ENCODE measurements at places on chromosomes 11 and 22.
A peak's percentile ranks its signal among the peaks of the same experiment; 100 is the strongest.

DNA sequence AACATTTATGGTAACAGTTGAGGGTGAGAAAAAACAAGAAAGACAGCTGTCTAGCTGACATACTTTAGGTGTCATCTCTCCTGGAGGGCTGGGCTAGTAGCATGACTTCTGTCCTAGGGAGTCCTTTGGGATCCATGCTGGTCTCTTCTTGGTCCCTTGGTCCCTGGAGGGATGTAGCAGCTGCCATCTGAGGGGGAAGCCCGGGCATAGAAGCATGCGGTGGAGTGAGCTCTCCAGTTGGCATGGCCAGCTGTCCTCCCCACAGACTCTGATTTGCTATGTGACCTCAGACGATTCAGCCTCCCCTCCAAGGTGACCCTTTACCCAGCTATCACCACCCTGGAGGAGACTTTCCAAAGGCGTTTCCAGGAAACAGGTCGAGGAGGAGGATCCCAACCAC lies 28.7 kb downstream of the POU2F3 start:
- no peak for DNase-seq

- no peak for DNase-seq
These were observed 33.8 kb downstream of the RASSF10 start for GRCh38 chr11:13042873-13043342.

GRCh38 chr11:74786574-74786973 lies 37.9 kb downstream of the RNF169 start:
- DNase-seq, result no peak

- DNase-seq, result no peak
These were observed 81.4 kb upstream of the GRK3 start for GRCh38 chr22:25482868-25483639.

DNA sequence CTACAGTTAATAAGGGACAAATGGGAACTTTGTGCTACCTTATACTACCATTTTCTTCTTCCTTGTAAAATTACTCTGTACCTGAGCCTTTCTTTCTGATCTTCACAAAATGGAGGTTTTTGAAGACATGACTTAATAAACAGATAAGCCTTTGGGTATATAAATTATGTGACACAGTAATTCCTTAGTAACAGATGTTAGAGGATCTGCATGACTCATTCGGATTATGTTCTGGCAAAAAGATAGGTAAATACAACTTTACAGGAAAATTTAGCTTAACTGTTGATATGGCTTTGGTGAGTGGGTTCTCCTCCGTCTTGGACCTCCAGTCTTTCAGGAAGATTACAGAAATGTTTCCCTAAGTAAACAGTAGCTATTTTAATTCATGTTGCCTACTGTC lies 61.8 kb downstream of the BID start:
- DNase-seq, result no peak

- no peak for DNase-seq
These were observed 197.9 kb upstream of the BDNF start for GRCh38 chr11:27898166-27898565.

DNA sequence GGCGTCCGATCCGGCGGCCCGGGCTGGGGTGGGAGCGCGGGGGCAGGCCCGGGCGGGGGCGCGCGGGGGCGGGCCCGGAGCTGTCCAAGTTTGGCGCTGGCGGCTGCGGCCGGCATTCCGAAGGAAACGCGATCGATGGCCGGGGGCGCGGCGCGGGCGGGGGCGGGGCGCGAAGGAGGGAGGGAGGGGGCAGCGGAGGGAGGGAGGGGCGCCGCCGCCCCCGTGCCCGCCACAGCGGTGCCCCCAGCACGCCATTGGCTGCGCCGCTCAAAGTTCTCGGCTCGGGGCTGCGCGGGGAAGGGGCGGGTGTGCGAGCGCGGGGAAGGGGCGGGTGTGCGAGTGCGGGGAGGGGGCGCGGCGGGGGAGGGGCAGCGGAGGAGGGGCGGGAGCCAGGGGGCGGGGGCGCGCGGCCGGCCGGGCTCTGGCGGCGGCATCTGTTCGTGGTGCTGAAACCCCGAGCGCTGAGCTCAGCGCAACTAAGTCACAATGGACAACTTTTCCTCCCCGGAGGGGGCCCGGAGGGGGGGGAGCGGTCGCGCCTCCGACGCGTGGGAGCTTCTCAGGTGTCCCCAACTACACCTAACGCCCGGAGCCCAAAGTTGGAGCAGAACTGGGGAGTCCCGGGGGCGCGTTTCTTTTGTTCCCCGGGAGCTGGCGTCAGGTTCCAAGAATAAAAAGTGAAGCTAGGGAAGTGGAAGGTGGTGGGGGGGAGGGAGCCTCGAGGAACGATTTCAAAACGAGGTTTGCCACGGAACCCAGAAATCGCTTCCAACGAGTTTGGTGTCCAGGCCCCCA lies 2.2 kb downstream of the PHF21B start:
- DNase-seq, result no peak

- no peak for DNase-seq
These were observed 13.1 kb upstream of the NOX4 start for GRCh38 chr11:89504270-89504669.

DNA sequence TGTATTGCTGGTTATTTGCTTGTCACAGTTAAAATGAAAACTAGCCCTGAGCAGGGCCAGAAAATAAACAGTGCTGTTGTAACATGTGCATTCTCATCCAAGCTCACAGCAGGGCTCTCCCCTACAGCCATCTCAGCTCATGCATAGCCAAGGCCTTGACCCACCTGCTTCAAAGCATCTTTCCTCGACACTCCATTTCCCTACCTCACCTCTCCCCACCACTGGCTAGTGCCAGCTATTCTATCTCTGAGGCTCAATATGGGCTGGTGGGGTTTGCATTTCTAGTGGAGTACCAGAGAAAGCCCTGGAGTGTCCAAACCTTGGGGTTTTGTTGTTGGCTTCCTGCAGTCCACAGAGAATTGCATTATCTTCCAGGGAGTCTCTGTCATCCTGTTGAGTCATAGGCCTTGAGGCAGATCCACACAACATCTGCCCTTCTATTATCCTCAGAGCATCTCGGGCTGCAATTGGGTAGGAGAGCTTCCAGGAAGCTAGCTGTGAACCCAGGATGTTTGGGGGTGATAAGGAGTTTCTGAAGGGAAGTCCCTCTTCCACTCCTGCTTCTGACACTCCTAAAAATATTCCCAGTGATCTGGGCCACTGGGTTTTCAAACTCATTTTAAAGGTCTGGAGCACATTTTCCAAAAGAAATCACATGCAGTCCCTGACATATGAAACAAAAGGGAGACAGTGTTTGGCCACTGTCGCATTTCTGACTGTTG lies 36.1 kb upstream of the AMOTL1 start:
- DNase-seq, result no peak

DNA sequence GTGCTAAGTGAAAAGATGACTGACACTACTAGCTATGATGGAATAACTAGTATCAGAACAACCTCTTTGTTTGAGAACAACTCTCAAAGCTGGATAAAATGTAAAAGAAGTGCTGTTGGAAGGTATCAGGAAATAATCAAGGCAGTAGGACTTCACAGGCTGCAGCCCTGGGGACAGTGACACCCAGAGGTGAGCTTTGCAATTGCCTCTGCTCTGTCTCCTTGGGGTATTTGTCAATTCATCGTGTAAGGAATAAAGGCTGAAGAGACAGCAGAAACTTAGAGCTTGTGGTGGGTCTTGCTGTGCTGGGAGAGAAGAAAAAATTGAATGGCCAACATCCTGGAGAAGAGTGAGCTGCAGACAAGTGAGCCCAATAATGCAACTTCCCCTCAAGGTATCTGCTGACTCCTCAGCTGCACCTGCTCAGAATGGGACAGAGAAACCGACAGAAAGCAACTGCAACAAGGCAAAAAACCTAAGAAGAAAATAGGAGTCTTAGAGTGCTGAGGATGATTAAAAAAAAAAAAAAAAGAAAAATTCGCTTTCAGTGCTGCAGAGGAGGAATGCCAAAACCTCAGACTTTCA lies 141.1 kb downstream of the RCN1 start:
- DNase-seq, result no peak

GRCh38 chr11:61679893-61680621 lies at the start of gene DAGLA:
Gene DAGLA, plus strand, starts transcription at chr11:61680391. Its CDS starts 39,765 bp downstream, at chr11:61720156.
- DNase-seq, result peak; percentile 62

DNA sequence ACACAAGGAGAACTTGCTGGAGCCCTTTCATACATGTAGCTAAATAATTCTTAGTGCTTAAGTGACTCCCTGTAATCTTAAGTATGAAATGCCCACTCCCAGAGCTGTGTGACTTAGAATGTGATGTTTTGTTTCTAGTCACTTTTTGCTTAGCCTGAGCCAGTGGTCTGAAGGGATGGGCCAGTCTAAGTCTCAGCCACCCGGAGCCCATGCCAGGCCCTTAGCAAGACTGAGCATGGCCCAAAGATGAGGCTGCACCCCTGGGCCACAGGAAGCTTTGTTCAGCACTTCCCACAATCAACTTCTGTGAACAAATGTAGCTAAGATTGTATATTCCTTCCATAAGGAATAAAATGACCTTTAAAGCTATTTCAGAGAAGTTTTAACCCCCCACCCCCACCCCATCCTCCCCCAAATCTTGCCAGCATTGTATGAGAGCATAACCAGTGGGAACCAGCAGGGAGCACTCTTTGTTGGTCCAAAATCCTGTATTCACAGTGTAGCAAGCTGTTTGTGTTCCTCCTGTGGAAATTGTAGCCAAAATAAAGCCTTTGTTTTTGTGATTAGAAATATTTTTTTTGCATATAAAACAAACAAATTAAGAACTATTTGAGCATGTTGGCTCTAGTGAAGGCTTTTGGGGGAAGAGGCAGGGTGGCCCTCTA lies 73.8 kb upstream of the GAL start:
- no peak for DNase-seq

- no peak for DNase-seq
These were observed 6.9 kb upstream of the B3GNT6 start for GRCh38 chr11:77027275-77027674.

GRCh38 chr11:119361056-119361787 lies 14.7 kb upstream of the MFRP start:
- DNase-seq, result no peak

DNA sequence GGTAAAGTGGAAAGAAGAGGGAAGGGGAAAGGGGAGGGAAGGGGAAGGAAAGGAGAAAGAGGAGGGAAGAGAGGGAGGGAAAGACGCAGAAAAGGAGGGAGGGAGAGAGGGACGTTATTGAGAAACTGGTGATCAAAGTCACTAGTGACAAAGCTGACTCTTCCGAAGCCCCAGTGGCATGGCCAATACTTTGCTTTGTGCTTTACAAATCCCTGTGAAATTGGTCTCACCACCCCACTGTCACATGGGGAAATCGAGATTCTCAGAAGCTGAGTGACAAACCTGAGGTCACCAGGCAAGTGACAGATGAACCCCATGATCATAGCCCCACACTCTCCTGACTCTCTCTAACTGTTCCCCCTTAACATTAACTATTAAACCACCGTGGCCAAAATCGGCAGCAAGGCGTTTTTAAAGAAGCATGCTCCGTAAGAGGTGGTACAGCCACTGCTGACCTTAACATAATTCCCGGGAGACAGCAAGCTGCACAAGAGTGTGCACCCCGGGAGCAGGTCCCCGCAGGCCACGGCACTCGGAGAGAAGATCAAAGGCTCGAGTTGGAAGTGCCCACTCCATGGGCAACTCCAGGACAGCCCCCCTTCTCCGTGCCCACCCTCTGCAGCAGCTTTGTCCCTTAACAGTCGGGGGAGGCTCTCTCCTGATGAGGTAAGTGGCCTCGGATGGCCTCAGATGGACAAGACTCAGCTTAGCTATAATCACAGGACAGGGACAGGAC lies 34.8 kb downstream of the CELSR1 start:
- DNase-seq, result no peak

- no peak for DNase-seq
These were observed 605 bp upstream of the FDX1 start for GRCh38 chr11:110428956-110429730.

GRCh38 chr11:134557571-134558257 lies 145.7 kb upstream of the B3GAT1 start:
- no peak for DNase-seq

GRCh38 chr11:60786811-60787567 lies 1.9 kb downstream of the MS4A10 start:
- no peak for DNase-seq

GRCh38 chr11:57752954-57753353 lies 1.3 kb upstream of the BTBD18 start:
- DNase-seq, result no peak

DNA sequence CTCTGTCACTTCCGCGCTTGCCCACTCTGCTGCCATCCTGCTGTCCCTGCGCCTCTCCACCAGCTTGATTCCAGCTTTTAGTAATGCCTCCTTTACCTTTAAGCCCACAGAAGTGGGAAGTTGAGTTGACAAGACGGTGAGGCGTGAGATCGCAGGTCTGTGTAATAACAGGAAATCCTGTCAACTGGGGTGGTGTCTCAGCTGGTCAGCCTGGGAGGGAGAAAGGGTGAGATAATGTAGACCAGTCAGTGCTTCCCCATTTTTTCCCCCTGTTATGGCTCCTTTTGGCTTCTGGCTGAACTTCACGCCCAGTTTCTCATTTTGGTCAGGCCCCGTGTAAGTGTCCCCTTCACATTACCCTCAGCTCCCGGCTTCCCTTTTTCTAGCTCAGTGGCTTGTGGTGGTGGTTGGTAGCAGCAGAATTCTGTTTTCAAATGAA lies 98.9 kb downstream of the TRAF6 start:
- DNase-seq, result no peak

DNA sequence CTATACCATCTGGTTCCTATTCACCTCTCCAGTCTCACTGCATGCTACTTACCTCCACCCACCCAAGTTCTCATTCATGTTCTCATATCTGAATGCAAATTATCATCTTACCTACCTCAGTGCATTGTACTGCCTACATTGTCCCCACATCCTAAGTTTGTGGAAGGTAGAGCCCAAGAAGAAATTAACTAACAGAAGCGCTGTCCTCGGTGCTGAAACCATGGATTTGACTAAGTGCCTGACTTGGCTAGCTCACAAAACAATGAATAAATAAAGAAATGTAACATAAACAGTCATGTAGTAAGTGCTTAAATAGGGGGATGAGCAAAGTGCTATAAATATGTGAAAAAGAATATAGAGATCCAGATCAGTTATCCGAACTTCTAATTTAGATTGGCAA lies 63.2 kb downstream of the GRIA4 start:
- no peak for DNase-seq

DNA sequence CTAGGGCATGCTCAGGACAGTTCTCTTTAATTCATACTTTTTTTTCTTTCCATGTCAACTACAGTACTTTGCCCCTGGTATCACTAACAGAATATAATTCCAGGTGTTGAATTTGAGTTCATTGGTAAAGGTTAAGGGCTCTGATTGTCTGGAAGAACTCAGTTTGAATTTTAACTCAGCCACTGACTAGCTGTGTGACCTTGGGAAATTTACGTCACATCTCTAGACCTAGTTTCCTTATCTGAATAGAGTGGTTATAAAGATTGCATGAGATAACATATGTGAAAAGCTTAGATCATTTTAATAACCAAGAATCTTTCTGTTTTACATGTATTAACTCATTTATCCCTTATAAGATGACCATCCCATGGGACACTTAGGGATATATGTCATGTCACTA lies 15.8 kb upstream of the ZC3H12C start:
- no peak for DNase-seq

- no peak for DNase-seq
These were observed 258.9 kb downstream of the SWAP70 start for GRCh38 chr11:9922806-9923205.

- DNase-seq, result no peak
These were observed 237.3 kb downstream of the ST3GAL4 start for GRCh38 chr11:126592496-126593410.
